Stimulated activated CD8-positive, alpha-beta memory T cell treated with anti-CD3 and anti-CD28 coated beads, Interleukin-4, amount 100 ng/mL, for 4 hours (primary cell): ENCODE measurements at places on chromosomes 13 and 19.
A peak's percentile ranks its signal among the peaks of the same experiment; 100 is the strongest.

- DNase-seq = no peak
Measured at GRCh38 chr13:44435919-44436510, 62.4 kb downstream of the SERP2 start.

DNA sequence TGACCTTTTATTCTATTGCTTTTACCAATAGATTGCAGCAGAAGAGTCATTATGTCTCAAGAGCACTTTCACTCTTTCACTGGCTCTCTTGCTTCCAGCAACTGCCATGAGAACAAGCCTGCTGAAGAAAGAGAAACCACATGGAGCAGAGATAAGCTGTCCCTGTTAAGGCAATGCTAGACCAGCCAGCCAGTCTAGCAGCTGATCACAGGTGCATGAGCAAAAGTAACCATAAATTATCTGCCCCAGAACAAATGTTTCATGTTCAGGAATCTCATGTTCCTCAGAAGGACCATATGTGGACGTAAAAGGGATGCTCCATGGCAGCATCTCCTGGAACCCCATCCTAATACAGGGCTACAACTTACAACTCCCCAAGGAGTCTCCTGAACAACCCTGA lies 20.4 kb upstream of the DCLK1 start:
- no peak for DNase-seq

- no peak for DNase-seq
Measured at GRCh38 chr13:108213946-108214345, 1.4 kb downstream of the LIG4 start.

DNA sequence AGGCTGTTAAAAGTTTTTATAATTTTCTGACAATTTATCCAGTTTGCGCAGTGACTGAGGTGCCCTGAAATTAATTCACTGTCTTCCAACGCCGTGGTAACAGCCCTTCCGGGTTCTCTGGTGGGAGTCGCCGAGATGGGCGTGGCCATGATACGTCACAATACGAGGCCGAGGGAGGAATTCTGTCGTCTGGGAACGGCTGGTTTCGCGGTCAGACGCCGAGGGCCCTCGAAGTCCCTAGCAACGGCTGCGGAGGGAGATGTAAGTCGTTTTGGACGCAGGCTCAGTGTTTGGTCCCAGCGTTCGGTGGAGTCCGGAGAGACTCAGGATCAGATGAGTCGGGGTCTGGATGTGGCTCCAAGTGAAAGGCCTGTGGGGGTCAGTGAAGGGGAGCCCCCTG lies 21.7 kb downstream of the ZNF613 start:
- DNase-seq = no peak

GRCh38 chr19:38721979-38722773 lies 22.1 kb downstream of the CAPN12 start:
- no peak for DNase-seq

DNA sequence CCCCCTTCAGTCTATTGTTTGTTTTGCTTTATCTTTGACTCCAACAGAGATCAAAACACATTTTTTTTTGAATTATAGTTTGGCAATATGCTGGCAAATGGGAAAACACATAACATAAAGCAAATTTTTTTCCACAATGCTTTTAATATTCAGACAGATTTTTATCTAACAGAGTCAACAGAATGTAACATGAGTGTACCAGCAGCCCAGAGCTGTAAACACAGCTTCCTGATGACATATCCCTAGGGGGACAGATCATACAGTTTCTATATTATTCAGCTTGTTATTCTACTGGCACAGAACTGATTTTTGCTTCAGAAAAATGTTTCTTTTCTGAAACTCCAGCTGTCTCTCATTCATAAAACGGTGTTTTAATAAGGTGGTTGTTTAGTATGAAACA lies 168.8 kb downstream of the OLFM4 start:
- no peak for DNase-seq

GRCh38 chr13:95678967-95679366 lies 2.0 kb downstream of the DNAJC3 start:
- DNase-seq = no peak

- no peak for DNase-seq
Measured at GRCh38 chr13:48266150-48266549, 33.1 kb downstream of the ITM2B start.

DNA sequence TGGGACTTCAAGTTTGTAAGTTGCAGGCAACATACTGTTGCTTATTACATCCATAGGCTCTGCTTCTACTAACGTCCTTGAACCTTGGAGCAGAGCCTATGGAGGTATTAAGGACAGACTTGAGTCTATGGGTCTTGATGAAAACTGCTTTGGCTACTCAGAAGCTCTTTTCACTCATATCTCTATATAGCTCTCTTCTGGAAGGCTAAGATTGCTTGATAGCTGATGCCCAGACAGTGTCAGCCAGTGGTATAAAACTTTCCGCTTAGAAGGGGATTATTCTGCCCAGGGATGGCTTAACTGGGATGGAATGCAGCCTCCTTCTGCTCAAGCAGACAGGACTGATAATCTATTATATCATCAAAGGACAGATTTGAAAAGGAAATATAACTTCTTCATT lies 25.6 kb upstream of the ESD start:
- no peak for DNase-seq

GRCh38 chr19:41652250-41652649 lies 25.4 kb upstream of the CEACAM4 start:
- DNase-seq = no peak

GRCh38 chr19:58181902-58182576 lies 822 bp upstream of the ZNF274 start:
- peak; percentile 33 for DNase-seq

GRCh38 chr13:44790289-44790688 lies 199.0 kb downstream of the NUFIP1 start:
- no peak for DNase-seq

- DNase-seq = peak; percentile 27
Measured at GRCh38 chr13:39612023-39612637, 9.1 kb upstream of the LHFPL6 start.

- no peak for DNase-seq
Measured at GRCh38 chr19:3617463-3617862, 9.1 kb downstream of the CACTIN start.

DNA sequence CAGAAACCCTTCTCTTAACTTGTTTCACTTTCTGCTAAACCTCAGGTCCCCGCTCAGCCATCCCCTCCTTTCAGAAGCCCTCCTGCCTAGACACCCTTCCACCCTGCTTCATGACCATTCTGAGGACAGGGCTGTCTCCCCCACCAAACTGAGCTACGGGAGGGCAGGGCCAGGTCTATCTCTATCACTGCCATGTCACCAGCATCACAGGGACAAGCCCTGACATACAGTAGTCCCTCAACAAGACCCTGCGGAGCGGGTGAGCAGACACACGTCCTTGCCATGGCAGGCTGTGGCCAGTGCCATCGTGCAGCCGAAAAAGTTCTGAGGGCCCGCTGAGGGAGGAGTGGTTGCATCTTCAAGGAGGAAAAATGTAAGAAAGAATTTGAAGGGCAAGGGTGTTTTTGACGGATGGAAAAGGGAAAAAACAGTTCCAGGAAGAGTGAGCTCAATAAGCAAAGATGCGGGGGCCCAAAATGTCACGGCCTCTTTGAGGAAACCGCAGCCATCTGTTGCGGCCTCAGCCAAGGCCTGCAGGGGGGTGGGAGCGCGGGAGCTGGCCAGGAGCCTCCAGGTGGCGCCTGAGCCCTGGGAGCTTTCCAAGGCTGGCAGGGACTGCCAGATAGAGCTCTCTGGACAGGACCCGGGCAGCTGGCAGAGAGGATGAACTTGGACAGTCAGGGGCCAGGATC lies 8.1 kb downstream of the PTGIR start:
- DNase-seq = no peak

GRCh38 chr13:23460309-23460708 lies 26.8 kb upstream of the SACS start:
- no peak for DNase-seq

GRCh38 chr19:55537741-55538111 lies 793 bp upstream of the SBK2 start:
- no peak for DNase-seq

DNA sequence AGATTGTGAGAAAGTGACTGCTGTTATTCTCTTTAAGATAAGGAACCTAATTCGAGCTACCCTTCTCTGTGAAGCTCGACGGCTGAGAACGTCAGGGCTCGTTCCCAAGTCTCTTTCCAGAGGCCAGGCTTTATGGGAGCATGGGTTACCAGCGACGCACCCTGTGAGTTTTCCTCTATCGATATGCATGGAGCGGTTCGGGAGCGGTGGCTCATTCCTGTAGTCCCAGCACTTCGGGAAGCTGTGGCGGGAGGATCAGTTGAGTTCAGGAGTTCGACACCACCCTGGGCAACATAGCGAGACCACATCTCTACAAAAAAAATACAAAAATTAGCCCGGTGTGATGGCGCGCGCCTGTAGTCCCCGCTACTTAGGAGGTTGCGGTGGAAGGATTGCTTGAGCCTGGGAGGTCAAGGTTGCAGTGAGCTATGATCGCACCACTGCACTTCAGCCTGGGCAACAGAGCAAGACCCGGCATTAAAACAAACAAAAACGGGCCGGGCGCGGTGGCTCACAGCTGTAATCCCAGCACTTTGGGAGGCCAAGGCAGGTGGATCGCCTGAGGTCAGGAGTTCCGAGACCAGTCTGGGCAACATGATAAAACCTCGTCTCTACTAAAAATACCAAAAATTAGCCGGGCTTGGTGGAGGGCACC lies 681 bp upstream of the ZNF606 start:
- DNase-seq = no peak

DNA sequence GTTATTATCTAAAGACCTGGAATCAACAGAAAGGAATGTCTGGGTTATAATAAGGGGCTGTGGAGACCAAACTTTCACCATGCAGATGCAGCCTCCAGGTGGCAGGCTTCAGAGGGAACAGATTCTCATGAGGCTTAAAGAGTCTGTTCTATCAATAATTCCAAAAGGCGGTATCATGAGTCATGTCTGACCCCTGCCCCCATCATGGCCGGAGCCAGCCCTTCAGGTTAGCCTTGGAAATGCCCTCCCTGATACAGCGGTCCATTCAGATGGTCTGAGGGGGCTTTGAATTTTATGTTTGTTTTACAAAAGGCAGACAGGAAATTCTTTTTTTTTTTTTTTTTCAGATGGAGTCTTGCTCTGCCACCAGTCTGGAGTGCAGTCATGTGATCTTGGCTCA lies 21.7 kb upstream of the LAMP1 start:
- no peak for DNase-seq

DNA sequence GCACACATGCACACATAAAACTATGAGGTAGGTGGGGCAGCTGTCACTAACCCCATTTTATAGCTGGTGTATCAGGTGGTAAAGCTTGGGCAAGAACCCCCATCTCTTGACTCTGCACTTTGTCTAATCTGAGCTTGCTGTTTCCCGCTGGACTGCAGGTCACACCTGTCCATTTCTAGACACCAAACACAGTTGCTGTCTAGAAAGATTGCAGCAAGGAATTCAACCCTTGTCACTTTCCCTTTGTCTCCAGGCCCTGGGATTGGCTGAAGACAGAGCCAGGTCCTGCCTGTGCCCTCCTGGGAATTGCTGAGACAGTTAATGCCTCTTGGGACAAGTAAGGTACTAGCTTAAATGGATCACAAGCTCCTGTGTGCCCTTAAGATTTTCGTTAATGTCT lies 83.8 kb downstream of the RNASEH2B start:
- DNase-seq = no peak

DNA sequence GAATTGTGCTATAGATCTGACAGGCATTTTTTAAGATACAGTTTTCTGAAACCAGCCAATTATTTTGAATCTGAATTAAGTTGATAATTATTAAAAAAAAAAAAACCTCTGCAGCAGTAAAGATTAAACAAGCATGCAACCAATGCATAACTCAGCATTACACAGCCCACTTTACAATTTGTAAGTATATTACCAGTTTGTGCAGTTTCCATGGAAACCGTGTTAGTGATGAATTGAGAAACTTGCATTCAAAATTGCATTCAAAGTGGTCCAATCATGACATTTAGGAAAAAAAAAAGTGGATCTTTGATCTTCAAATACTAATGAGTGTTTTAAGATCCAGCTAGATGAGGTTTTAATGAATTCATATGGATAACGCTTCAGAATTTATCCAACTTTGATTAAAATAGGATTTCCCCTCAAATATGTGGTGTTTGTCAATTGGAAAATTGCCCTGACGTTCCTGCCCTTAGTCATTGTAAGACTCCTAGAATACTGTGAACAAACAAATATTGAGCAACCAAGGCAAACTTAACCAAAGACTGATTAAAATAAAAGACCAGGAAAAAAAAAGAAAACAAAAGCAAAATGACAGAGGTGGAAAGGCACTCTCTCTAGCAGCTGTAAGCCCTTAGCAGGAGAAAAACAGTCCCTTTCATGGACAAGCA lies 314.8 kb upstream of the MAB21L1 start:
- DNase-seq = no peak

DNA sequence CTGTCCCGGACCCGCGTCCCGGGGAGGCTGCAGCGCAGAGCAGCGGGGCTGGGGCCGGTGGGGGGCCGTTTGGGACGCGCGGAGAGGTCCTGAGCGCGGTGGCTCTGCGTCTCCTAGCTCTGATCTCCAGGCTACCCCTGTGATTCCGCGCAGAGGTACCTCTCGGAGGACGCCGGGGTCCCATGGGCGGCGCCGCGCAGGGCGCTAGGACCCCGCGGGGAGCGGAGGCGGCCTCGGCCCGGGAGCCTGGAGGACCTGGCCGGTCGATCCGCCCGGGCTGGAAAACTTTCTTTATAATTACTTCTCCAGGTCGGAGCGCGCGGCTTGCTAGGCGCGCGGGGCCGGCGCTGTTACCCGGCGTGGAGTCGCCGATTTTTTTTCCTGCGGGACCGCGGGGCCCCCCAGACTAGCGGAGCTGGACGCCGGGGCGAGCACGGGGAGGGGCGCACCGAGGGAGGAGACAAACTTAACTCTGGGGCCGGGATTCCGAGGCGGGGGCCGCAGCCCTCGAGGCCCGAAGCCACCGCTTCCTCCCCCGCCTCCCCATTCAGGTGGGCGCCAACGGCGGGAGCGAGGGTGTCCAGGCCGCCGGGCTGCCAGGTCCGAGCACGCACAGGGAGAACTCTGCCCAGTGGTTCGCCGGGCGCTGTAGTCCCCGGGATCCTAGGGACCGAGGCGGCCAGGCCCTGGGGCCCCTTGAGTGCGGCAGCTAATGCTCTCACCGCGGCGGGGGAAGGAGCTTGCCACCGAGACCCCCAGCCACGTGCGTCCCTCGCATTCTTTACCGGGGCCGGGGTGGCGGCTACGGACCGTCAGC lies 848 bp upstream of the CEBPA start:
- DNase-seq = no peak
